ENCODE measurements at places on chromosomes 16 and 17. TPM values are rescaled to one million over a fixed set of nuclear protein-coding genes. Genes with fewer than 3 reads are reported as not detected.
A peak's percentile ranks its signal among the peaks of the same experiment; 100 is the strongest.

DNA sequence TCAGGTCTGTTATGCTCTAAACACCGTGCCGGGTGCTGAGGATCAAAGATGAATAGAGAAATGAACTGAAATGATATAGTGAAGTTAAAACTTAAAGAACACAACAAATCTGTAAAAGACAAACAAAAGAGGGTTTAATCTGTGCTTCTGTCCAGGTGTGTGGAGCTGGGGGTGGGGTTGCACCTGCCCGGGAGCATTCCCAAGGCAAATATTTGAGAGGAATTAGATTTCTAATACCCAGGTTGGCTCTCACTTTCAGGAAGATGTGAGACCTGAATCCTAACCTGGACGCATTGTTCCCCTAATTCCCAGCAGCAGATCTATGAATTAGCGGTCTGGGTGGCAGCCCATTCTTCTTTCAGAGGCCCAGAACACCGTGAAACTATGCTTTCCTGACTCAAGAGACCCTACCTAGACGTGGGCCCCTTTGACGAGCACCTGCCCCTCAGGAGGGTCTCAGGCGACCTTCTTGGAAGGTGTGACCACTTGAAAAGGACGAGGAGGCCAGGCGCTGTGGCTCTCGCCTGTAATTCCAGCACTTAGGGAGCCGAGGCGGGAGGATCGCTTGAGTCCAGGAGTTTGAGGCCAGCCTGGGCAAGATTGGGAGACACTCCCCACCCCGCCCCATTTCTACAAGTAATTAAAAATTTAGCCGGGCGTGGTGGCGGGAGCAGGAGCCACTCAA, 677 bp upstream of the RANGRF start:
- H3K36me3 ChIP-seq: no peaks in the 10 kb centered on the region
- DNase-seq: no peak
- peak overlapping the region; percentile 87 for H3K27ac ChIP-seq
- H3K27me3 ChIP-seq: no peaks in the 10 kb centered on the region
- H3K4me3 ChIP-seq: peak overlapping the region; percentile 93

DNA sequence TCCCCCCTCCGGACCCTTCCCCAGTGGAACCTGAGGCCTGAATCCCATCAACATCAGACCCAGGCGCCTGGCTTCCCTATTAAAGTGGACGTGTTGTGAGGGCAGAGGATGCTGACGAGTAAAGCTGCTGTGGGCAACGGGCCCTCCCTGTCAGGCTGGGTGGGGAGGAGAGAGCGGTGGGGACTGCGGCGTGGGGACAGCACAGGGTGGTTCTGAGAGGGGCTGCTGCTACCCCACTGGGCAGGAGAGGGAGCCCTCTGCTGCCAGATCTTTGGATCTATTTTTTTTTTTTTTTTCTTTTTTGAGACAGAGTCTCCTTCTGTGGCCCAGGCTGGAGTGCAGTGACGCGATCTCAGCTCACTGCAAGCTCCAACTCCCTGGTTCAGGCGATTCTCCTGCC, 5.9 kb downstream of the CA5A start:
- no peak overlapping the region for H3K4me3 ChIP-seq
- peaks cover 3% of the 10 kb centered on the region for H3K27me3 ChIP-seq
- no peaks in the 10 kb centered on the region for H3K36me3 ChIP-seq
- DNase-seq: no peak
- no peak overlapping the region for H3K27ac ChIP-seq
- H3K4me1 ChIP-seq: peaks cover 4% of the 10 kb centered on the region

GRCh38 chr16:10752843-10753523, 9.3 kb downstream of the NUBP1 start:
- H3K27ac ChIP-seq: no peak overlapping the region
- H3K4me1 ChIP-seq: no peaks in the 10 kb centered on the region
- no peak overlapping the region for H3K4me3 ChIP-seq
- DNase-seq: no peak

ZNF423 gene
- 19.8 TPM for total RNA-seq

Measured in mesothelial cell of epicardium (in vitro differentiated cells).